ENCODE measurements at places on chromosomes 3 and 15.

DNA sequence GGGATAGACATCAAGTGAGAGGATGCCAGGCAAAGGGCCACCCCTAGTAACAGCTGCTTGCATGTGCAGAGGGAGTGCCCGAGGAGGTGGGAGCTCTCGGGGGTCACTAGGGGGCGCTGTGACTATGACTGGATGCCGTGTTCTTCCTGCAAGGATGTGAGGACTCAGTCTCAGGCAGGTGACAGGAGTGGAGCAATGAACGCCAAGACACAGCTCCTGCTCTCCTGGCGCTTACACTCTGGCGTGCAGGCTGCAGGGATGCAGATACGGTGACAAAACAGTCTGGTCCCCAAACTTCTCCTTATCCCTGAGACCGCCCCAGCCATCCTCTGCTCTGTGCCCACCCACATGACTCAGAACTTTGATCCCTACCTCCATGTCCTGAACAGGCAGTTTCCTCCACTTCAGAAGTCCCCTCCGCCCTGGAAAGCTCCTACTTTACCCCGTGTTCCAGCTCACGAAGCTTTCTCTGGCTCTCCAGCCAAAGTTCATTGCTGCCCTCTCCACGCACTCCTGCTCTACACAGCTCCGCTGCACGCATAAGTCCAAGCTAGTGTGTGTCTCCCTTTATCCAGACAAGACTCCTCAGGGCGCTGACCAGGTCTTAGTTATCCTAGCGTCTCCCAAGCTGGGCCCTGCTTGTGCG is 14.7 kb downstream of the RHOV start:
- DNase-seq, result peak; percentile 65

DNA sequence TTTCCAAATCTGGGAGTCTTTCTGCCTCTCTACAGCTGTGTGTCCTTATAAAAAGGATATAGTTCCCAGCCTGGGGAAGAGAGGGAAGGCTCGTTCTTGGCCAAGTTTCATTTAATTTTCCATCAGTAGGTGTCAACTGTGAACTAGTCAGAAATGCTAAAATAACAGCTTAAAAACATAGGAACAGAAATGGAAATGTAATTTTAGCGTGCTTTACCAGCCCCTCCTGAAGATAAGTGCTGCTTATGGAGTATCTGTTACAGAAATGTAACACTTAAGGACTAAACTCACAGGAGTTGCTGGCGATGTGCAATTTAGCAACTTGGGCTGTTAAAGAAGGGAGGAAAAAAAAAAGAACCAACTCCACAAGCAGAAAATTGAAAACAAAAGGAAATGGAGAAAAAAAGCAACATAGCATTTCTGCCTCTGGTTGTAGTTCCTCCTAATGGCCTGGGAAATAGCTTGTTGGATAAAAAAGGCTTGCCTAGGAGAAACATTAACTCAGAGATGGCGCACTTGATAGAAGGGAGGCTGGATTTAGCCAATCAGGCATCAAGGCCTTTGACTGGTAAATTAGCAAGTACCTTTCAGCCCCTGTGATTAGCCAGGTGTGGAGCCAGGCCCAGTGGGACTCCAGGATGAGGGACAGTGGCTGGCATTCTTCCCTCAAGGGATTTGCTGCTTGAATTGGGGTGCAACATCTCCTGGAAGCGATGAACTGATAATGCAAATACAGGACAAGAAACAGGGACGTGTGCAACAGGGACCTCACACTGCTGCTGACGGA is 84.3 kb downstream of the RPLP1 start:
- DNase-seq, result no peak

- no peak for DNase-seq
Measured at GRCh38 chr3:139957844-139958243, 22.9 kb downstream of the CLSTN2 start.

- DNase-seq, result no peak
Measured at GRCh38 chr15:57296473-57297162, 79.7 kb upstream of the CGNL1 start.

GRCh38 chr3:143132246-143132980 is 12.8 kb downstream of the CHST2 start:
- DNase-seq, result no peak

GRCh38 chr15:97259943-97260342 is 700.6 kb upstream of the ARRDC4 start:
- DNase-seq, result no peak

DNA sequence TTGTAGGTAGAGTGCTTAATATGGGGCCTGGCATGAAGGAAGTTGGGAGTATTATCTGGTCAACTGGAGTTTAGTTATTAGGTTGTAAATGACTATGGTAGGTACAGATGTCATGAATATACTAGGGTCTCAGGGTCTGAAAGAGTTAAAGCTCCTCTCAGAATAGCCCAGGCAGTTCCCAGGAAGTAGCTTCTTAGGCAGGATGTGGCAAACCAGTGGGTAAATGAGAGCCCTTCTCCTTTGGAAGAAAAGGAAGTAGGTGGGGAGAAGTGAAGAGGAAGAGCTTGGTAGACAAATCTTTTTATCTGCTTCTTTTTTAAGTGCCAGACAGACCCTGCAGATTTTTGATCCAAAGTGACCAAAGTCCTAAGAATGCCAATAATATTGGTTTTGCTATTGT is 24.5 kb downstream of the MAP2K1 start:
- peak; percentile 41 for DNase-seq

- peak; percentile 90 for DNase-seq
Measured at GRCh38 chr15:85412956-85413854, 32.8 kb downstream of the AKAP13 start.

DNA sequence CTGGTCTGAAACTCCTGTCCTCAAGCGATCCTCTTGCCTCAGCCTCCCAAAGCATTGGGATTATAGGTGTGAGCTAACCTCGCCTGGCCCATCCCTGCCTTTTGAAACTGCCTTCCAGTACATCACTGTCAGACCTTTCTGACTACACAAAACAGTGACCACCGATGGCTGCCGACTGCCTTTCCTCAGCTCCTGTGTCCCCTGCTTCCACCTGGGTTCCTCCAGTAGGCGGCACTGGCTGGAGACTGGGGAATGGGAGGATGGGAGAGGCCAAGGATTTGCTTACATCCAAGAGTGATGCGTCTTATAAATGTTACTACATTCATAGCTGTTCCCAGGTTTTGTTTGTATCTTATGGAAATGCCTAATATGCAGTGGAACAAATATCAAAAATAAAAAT is 242.8 kb downstream of the BBX start:
- DNase-seq, result no peak

DNA sequence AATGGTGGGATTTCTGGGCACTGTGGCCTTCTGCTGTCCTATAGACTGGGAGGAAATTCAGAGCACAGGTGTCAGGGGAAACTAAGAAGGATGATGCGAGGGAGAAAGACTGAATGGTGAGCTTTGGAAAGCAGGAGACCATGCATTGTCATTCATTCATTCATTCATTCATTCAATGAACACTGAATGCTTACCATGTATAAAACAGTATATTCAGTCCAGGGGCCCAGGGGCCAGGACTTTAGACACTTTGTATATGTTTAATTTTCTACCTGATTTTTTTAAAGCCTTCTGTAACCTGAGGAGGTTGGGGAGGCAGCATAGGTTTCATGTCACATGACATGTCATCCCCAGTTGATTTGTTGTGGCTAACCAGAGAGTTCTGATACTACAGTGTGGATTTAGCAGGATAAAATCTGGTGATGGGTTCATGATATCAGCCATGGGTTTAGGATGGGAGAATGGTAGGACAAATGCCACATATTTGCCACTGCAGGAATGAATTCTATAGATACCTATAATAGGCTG is 57.7 kb upstream of the ATG7 start:
- DNase-seq, result no peak

Measured in T-helper 2 cell (primary cell).